ENCODE measurements at places on chromosomes 5 and 9.

DNA sequence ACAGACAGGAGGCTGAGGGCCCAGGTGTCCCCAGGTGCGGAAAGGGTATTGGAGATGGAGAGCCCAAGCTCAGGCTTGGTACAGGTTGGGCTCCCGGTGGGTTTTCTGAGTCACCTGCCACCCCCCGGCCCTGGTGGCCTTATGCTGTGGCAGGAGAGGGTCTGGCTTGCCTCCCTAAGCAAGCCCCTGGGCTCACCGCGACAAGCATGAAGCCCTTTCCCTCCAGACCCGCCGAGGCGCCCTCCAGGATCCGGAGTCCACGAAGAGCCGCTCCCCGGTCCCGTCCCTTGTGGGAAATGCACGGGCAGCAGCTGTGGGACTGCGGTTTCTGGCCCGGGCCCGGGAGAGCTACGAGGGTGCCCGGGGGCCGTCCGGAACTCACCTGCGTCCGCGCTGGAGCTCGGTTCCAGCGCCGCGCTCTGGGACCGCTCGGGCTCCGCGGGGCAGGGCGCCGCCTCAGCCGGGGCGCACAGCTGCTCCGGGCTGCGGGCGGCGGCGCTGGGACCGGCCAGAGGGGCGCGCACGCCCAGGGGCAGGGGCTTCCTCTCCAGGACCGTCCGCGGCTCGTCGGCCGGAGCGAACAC, 757 bp downstream of the SAPCD2 start:
- no peak for DNase-seq

GRCh38 chr5:55308254-55308836, 556 bp downstream of the MTREX start:
- no peak for DNase-seq

DNA sequence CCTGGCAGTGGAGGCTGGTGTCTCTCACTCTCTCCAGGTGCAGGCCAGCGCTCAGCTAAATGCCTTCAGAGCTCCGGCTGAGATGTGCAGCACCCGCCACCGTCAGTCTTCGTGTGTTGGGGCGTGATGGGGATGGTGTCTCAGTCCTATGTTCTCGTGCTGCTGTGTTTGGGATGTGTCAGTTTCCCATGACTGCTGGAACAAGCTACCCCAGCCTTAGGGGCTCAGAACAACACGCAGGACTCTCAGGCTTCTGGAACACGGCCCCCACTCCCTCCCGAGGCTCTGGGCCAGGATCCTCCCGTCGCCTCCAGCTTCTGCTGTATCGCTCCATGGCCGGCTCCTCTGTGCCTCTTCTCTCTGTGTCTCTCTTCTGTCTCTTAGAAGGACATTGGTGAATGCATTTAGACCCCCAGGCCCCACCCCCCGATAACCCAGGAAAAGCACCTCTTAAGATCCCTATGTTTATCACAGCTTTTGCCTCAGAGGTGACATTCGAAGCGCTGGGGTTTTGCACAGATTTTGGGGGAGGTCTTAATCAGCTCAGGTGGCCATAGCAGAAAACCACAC, 9.6 kb upstream of the CEP72 start:
- no peak for DNase-seq

GRCh38 chr9:21481470-21482056, 550 bp downstream of the IFNE start:
- DNase-seq = no peak

GRCh38 chr9:123866497-123866896, 63.4 kb downstream of the DENND1A start:
- no peak for DNase-seq

- peak; percentile 16 for DNase-seq
Measured at GRCh38 chr5:133467335-133467779, 145.0 kb downstream of the FSTL4 start.

GRCh38 chr9:118444403-118444802, 740.2 kb downstream of the TLR4 start:
- DNase-seq = no peak

DNA sequence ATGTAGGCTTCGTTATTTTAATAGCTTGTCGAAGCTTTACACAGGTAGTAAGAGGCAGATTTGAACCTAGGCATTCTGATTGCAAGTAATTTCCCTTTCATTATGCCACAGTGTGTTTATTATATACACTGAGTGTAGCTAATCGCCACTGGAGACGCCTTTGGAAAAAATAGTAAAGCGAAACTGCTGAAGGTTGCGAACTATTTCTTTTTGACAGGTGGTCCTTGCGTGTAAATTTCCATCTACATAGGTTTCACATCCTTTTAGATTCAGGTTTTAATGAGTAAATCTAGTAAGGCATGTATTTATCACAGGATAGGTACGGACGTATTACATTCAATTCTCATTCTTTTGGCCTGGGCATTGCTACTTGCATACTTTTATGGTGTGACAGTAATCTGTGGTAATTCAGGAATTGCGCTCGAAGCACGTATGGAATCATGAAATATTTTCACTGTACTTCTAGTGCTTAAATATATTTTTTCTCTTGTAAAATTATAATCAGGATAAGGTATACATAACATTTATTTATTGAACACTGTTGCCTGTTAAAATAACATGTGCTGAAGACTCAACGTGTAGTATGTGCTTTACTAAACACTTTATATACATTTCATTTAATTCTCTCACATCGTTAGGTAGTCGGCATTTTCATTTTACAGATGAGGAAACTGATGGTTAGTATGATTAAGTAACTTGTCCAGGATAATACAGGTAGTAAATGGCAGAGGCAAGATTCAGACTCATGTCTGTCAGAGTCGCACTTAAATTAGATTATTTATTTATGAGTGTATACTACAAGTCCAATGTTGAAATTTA, 1.8 kb downstream of the MARCHF6 start:
- DNase-seq = no peak

DNA sequence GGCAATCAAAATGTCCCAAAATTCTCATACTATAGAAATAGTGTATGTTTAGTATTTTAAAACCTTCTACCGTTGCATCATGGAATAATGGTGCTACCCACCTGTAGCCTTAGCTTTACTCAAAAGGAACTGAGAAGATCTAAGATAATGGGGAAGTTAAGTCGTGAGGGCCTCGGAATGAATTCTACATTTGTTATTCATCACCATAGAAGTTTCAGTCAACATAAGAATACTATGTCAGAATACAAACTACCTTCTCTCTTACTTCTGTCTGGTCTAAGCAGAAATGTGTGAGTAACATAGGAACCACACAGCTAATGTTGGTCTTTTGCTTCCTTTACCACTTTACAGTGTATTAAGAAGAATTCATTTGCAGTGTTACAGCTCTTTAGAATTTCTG, 43.2 kb downstream of the RFK start:
- DNase-seq = no peak

DNA sequence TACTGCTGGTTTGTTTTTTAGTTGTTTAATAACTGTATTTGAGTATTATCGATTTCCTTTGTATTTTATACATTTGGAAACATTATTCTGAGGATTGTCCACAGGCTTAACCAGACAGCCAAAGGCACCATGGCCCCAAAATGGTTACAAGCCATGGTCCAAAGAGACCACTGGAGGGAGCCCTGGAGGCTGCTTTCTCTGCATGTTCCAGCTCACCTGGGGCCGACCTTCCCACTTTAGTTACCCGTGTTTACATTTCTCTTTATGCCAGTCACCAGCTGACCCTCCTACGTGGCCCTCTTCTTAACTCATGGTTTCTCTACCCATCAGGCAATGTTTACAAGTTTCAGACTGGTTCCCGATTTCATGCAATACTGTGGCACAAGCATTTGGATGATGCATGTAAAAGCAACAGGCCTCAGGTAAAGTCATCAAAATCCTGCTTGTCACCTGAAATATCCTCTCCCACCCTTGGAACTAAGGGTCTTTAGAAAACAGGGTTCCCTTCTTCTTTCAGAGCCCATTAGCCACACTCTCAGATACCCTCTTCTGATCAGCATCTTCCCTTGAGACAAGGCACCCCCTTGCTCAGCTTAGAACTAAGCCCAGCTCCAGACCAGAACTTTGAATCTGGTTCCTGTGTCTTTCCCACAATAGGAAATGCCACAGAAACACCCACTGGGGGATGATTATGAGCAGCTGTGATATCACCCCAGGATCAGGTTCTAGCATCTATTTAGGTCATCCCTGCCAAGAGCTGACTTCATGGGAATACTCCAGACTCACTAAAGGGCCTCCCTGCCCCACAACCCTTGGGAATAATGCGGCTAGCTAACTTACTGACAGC, 49.9 kb upstream of the GARNL3 start:
- DNase-seq = peak; percentile 35

DNA sequence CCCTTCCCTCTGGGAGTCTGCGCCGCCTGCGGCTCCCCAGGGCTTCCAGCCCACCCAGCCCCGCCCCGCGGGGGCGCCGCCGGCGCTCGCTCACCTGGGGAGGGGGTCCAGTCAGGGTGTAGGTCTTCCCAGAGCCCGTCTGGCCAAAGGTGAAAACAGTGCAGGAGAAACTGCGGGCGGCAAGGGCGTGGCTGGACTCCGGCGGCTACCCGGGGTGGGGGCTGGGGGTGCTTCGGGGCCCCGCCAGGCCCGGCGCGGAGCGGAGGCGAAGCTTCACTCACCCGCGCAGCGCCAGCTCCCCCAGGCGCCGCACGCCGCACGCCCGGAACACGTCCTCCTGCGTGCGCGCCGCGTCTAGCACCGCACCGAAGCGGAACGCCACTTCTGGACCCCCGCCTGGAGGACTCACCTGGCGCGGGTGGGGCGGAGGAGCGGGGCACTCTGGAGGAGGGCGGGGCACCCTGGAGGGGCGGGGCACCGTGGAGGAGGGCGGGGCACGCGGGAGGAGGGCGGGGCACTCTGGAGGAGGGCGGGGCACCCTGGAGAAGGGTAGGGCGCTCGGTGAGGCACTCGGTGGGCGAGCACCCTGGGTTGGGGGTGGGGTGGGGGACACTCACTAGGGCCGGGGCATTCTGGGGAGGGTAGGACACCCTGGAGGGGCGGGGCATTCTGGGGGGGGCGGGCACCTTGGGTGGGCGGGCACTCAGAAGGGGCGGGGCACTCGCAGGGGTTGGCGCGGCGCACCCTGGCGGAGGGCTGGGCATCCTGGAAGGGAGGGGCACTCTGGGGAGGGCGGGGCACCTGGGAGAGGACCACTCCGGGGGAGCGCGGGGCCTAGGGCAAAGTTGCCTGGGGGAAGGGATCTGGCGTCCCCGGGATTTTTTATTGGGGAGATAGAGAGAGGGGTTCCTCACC, 814 bp downstream of the KIF12 start:
- DNase-seq = no peak

DNA sequence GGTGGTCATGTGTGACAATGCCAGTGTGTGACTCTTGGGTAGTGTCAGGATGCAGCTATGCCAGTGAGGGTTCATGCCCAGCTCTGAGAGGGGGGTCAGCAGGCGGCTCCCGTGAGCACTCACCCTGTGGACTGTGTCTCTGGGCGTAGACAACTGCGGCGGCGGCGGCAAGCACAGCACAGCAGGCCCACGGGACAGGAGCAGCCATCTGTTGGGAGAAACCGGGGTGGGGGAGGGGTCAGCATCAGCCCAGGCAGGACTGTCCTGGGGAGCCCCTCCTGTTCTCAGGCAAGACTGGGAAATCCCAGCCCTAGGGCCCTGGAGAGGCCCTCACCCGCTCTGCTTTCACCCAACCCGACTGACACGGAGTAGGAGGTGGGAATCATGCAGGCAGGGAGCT, 20.8 kb downstream of the CNTFR start:
- no peak for DNase-seq

GRCh38 chr5:9245071-9245470, 300.8 kb downstream of the SEMA5A start:
- DNase-seq = no peak

DNA sequence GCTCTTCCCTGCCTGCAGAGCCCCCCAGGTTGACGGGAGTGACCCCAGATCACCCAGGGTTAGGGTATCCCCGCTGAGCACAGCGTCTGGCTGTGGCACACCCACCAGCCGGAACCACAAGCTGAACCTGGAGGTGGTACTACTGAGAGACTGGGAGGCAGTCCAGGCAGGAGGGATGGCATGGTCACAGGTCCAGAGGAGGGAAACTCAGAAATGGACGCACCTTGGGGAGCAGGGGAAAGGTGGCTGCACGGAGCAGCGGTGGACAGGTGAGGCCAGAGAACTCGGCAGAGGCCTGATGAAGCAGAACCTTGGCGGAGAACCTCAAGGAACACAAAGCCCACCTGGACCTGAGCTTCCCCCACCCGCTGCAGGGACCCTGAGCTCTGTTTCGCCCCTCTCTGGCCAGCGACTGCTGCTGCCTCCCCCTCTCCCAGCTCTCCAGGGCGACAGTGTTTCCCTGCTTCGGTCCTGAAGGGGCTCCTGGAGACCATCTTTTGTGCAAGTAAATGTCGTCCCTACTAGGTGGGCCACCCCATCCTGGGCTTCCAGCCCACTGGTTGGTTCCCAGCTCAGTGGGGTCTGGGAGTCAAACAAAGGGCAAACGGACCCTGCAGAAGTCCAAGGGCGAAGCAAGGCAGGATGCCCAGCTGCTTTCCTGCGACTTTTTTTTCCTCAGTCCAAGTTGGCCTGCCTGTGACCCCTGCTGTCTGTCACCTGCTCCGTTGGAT, 845 bp downstream of the ADGRD2 start:
- no peak for DNase-seq
